ENCODE measurements at places on chromosomes 7 and 10.

GRCh38 chr10:118805146-118805545, 50.4 kb upstream of the CACUL1 start:
- DNase-seq: no peak

DNA sequence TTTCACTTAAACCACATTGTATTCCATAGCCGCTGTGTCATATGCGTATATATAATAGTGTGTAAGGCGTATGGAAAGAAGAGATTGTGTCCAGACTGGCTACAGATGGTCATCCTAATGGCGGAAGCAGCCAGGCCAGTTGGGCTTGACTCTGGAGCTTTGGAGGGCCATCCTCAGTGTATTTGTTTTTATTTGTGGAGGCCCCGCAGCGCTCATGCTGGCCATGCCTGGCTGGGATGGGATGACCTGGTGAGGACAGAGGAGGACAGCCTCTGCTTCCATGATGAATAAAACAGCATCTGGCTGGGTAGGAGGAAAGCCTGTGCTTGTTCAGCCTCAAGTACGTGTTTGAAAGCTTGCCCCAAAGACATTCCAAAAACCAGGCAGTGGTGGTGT, 220.3 kb downstream of the EBF3 start:
- DNase-seq: no peak

- no peak for DNase-seq
Observed at GRCh38 chr10:46304062-46304461, 17.3 kb downstream of the ANTXRL start.

- no peak for DNase-seq
Observed at GRCh38 chr7:513521-514166, 6.0 kb downstream of the PDGFA start.

- no peak for DNase-seq
Observed at GRCh38 chr7:25496476-25497368, 268.4 kb upstream of the NPVF start.

- no peak for DNase-seq
Observed at GRCh38 chr7:20276705-20277472, 53.8 kb upstream of the ITGB8 start.

- DNase-seq: no peak
Observed at GRCh38 chr7:31071645-31072029, 19.5 kb downstream of the ADCYAP1R1 start.

DNA sequence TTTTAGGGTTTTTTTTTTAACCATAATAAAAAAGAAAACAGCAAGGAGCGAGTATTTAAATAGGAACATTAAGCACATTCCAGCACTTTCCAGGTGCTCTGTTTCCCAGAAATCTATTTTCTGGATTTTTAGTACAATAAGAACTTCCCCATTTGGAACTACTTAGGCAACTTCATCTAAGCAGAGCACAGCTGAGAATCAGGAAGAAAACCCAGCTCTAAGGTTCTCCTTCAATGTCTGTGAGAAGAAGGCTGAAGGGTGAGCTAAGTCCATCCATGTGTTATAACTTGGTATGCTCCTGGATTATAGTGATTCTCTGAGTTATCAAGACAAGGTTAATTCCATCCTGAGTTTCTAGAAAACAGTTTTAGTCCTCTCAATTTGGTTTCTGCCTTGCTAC, 181.9 kb downstream of the CYP26A1 start:
- DNase-seq: no peak

GRCh38 chr10:49187950-49188761, at the start of gene TMEM273:
TMEM273 (minus strand) TSS chr10:49188391; CDS start chr10:49188336, 55 bp downstream.
- DNase-seq: no peak

DNA sequence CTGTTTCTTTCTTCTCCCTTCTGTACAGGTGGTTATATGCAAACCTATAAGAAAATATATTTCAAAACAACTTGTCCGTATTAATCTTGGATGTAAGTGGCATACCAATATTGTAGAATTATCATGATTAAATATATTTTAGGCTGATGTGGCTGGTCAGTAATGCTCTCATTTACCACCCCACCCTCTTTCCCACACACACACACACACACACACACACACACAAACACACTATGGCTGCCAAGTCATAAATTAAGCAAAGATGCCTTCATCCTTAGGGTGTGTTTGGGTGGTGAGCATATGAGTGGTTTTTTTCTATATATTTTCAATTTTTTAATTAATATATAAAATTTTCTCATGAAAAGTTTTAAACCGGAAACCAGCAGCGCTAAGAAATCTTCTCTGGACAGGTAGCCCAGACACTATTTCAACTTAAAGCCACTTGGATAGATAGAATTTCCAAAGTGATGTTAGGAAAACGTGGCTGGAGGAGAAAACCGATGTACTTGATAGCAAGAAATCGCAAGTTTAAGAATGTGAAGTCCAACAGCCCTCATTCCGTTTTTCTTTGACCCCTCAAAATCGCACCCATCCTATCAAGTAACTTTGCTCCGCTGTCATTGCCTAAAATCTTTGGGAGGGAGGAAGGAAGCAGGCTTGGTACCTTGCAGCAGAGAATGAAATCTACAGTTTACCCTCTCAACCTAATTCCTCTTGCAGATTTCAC, 171.7 kb downstream of the FAM107B start:
- DNase-seq: no peak

DNA sequence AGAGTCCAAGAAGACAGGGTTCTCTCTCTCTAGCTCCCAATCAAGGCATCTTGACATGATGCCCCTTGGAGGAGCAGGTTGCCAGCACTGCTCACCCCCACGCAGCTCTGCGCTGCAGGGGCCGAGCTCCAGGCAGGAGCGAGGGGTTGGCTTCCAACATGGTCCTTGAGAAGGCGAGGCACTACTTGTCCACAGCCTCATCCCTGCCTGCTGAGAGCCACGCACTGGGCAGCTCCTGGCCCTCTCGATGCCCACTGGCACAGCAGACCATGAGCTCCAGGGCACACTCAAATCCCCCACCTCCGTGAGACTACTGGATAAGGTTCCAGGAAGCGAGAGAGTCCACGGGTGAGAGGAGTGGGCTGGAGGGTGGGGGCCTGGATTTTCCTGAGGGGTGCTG, 31.1 kb downstream of the RAMP3 start:
- no peak for DNase-seq

DNA sequence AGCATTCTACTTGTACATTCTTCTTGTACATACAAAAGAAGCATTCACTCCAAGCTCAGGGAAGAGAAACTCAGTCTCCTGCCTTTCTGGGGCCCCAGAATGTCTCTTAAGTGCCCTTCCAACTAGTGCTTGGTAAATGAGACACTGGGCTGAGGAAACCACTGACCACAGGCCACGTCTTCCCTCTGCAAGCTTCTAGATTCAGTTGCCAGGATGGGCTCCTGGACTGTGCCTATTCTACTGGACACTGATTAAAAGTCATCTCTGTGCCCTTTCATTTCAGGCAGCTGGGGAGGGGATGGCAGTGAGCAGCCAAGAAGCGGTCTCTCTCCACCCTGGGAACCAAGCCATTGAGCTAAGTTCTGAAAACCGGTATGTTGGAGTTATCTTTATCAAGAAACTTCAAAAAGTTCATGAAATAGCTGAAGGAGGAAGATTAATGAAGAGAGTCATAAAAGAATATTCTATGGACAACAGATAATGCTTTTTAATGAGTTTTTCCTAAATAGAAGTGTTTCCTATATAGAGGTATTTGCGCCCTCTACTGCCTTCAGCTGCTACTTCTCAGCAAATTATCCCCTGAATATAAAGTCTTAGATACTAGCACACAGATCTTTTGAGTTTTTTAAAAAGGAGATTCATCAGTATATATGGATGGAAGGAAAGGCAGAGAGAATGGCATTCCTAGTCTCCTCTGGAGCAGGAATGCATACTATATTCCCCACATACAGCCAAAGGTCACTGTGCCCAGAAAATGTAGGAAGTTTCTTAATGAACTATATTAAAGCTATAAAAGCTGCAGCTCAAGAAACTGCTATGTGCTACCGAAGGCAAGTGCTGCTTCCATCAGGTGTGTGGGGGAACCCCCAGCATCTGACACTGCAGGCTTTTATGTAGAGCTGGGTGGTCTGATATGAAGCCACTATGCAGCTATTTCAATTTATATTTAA, 8.4 kb upstream of the IFIT1B start:
- no peak for DNase-seq

GRCh38 chr10:84194424-84195043, at the start of gene CDHR1:
CDHR1 (plus strand) TSS chr10:84194537; CDS start chr10:84194761, 224 bp downstream.
- peak; percentile 43 for DNase-seq

GRCh38 chr10:11253385-11254002, 235.8 kb downstream of the CELF2 start:
- no peak for DNase-seq

- no peak for DNase-seq
Observed at GRCh38 chr10:72637398-72637857, 11.5 kb upstream of the MICU1 start.

DNA sequence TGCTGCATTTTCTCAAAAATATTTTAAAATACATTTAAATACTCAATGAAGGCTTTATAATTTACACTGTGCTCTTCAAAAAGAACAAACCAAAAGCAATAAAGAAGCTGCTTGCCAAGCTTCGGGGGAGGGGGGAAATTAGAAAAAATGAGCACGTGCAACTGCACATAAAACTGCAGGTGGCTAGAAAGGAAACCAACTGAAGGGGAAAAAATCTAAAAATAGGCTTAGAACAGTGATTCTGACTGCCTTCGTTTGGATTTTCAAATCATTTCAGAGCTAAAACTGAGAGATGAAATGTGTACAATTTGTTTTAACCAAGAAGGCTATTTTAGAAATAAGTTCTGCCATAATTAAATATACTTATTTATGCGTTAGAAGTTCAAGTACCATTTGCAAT, 61.4 kb downstream of the ABI1 start:
- DNase-seq: peak; percentile 59

DNA sequence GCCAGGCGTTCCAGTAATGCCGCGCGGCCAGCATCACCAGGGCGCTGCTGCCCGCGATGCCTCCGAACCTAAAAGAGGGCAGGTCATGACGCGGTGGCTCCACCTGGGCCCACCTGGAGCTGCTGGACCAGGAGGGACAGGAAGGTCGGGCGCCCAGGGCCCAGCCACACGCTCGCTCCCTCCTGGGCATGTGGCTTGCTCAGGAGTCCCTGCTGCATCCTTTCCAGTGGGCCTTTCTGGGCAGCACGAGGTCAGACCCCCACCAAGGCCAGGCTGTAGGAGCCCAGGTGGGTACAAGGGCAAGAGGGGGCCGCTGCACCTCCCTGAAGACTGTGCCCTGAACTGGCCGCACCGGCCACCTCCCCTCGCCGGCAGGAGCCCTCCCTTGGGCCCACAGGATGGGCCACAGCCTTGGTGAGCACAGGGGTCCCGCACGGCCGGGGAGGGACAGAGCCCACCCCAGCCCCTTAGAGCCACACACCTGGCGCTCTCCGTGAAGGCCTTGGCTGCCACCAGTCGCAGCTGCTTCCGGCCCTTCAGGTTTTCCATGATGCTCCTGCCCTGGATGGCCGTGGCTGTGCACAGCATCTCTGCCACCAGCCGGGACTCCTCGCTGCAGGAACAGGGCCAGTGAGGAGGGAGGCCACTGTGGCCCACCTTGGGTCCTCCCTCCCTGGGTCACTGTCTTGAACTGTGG, 43.2 kb downstream of the CFAP46 start:
- no peak for DNase-seq

GRCh38 chr7:90209776-90210175, 1.8 kb upstream of the STEAP2 start:
- DNase-seq: no peak

- DNase-seq: peak; percentile 51
Observed at GRCh38 chr10:101214446-101215396, 14.5 kb downstream of the LBX1 start.

GRCh38 chr7:73567140-73567539, 9.7 kb upstream of the BCL7B start:
- DNase-seq: no peak

GRCh38 chr7:7761974-7762779, 43.8 kb upstream of the RPA3 start:
- DNase-seq: no peak

DNA sequence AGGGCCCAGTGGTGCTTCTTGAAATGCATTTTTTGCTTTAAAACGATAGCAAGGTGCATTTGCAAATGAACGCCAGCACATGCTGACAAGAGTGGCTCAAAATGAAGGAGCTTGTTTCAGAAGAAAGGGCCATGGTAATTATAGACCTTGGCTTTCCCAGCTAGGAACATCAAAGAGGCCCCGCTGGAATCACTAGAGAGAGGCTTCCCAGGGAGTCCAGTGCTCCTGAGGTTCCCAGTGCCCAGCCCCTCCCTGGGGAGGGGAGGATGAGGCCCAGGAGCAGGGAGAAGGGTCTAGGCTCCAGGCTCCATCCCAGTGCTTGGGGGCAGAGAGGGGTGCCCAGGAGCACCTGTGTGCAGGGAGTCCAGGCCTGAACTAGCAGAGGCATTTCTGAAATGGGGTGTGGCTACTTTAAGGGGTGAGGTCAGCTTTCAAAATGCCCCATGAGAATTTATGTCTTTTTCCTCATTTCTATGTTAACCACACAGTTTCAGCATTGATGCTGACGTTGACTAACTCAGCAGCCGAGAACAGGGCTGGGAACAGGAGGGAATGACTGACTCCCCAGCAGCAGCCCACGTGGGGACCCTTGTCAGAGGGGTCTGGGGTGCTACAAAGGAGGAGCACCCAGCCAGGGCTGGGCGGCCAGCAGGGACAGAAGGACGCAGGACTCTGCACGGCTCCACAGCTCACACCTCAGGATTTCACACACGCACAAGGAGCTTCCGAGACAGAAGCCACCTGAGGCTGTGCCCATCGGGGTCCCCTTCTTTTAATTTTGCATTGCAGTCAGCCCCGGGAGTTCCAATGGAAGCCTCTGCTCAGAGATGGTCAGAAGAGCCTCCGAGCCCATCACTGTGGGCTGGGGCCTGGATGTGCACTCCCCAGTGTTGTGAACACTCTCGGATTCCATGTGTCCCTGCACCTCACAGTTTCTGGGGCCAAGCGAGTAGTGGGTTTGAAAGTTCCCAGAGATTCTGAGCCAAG, 570.2 kb downstream of the PTPRN2 start:
- DNase-seq: no peak

- peak; percentile 43 for DNase-seq
Observed at GRCh38 chr10:16950656-16951601, 133.7 kb upstream of the RSU1 start.

DNA sequence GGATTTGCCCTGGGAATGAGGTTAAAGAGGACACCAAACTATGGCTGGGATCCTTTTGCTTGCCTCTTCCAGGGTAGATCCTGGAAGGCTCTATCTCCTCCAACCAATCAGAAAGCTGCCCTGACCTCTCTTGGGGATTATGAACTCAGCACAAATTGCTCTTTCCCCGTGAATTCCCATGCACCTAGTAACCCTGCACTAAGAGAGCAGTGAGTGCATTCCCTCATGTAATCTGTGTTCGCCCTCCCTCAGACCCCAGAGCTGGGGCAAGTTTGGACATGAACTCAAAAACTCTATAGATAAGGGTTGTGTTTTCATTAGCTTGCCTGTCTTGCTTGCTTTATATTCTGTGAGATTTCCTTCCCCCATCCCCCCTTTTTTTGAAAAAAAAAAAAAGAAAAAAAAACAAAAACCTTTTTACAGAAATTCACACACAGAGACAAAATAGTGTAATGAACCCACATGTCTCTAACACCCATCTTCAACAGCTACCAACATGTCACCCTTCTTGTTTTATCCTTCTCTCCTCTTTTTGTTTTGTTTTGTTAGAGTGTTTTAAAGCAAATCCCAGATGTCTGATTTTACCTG, 225.5 kb upstream of the TCF7L2 start:
- DNase-seq: no peak

- DNase-seq: no peak
Observed at GRCh38 chr10:30111340-30112022, 52.1 kb upstream of the JCAD start.
